ENCODE measurements at places on chromosomes 4 and X.

GRCh38 chrX:23505531-23506303 is 161.6 kb upstream of the PRDX4 start:
- DNase-seq, result no peak

DNA sequence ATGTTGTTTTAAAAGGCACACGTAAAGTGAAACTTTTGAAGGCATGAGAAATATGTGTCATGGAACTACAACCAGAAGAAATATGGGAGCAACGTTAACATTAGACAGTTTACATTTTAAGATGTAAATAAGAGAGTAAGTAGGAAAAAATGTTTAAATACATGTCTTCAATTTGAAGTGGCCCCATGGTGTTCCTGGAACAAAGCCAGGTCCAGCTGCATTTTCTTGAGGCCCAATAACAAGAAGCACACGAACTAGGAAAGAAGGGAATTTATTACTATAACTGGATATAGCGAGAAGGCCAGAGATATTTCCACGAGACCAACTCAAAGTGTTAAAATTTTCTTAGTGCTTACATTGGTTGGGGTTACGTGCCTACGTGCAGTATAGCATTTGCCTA is 458.1 kb downstream of the KCTD8 start:
- no peak for DNase-seq

DNA sequence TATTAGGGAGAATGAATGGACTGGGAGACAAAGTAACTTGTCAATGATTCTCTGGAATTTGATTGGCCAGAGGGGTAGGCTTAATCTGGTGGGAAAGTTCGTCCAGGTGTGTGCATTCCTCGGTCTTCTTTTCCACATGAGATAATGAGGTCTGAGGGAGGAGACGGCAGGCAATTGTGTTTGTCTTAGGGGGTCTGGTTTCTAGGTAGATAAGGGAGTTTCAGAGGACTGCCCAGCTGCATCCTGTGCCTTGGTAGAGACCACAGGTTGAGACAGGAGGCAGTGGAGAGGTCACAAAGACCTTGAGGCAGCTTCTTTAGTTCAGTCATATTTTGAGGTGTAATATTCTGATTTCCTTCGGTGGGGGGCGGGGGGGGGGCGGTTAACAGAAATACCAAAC is 4.3 kb downstream of the MGST2 start:
- no peak for DNase-seq

- DNase-seq, result no peak
Measured at GRCh38 chrX:39941332-39941920, 156.3 kb downstream of the BCOR start.

GRCh38 chr4:169849456-169849855 is 91.7 kb upstream of the HPF1 start:
- no peak for DNase-seq

DNA sequence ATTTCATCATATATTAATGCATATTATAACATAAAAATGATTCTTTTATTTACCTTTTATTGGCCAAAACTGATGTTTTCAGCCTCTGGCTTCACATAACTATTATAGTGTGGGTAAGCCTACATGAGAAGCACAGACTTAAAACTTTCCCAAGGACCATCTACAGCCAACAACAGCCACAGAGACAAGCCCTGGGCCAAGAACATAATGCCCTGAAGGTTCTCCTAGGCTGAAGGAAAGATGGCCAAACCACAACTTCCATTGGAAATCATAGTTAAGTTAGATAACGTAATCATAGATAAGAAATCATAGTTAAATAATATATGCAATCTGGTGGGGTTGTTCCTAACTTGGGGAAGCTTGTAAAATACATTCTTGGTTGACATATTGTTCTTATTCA is 280.0 kb upstream of the EMCN start:
- no peak for DNase-seq

DNA sequence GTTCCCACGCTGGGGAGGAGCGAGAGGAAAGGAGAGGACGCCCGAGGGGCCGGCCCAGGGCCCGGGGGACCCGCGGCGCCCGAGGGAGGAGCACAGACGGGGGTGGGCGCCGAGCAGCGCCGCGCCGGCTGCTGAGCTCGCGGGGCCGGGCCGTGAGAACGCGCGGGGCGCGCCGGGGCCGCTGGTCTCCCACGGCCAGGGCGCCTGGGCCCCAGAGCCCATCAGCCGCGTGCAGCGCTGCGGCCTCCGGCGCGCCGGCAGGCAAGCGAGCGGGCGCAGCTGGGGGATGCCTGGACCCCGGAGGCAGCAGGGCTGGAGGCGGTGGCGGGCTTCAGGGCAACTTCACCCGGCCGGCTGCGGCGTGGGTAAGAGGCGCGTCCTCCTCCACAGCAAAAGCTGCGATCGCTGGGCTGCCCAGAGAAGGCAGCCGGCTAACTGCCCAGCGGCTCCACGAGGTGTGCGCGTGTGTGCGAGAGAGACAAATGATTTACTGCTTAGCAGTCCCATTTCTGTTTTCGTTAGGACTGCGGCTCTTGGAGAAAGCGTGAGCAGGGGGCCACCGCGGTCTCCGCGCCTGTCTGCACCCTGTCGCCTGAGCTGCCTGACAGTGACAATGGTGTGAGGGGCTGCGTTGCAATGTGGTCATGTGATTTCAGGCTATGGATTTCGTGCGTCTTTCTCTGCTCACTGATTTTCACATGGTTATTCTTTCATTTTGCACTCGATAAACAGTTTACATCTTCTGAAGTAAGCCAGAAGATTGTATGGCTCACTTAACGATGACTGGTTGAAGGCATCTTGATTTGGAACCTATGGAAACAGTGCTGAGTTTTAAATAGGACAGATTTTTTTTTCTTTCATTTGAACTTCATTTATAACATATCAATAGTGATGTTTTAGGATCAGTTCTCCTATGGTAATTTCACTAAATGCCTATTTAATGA is 1.2 kb downstream of the GUCY1A1 start:
- no peak for DNase-seq

DNA sequence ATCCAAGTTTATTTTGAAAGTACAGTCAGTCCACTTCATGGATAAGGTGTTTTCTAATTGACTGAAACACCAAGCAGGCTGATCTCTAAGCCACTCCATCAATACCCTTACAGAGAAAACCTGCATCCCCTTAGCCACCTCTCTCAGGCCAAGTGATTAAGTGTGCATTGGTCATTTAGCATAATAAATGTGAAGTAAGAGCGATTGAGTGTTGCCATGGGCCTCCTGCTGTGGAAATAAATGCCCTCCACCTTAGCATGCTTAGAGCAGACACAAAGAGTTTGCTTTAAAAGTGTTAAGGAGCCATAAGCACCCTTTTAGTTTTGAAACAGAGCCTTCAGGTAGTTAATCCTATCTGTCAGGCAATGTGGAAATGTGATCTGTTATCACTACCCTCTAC is 386.5 kb downstream of the GPAT3 start:
- DNase-seq, result no peak

GRCh38 chr4:63528256-63528991 is 880.8 kb downstream of the TECRL start:
- DNase-seq, result no peak

GRCh38 chrX:56812515-56813105 is 83.6 kb downstream of the NBDY start:
- DNase-seq, result no peak

DNA sequence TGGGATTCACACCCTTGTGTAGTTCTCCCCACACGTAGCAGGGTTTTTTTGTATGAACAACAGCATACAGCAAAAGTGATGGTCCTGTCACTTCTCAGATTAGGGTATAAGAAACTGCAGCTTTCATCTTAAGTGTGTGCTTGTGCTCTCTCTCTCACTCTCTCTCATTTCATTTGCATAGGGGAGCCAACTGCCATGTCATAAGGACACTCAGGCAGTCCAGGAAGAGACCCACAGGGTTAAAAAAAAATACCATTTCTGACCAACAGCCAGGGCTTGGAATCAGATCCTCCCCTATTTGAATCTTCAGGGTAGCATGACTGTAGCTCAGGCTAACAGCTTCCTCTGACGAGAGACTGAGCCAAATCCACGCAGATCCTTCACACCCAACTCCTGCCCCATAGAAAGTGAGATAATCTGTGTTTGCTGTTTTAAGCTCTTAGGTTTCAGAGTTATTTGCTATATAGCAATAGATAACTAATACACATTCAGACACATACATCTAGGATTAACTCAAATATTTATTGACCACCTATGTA is 331.2 kb downstream of the PAPSS1 start:
- no peak for DNase-seq

Data from KG1 (cell line).